ENCODE measurements at places on chromosomes 3 and 15. TPM values are rescaled to one million over a fixed set of nuclear protein-coding genes. Genes with fewer than 3 reads are reported as not detected.

CAPN3 gene
- 0.59 TPM for total RNA-seq

SPRED1 gene
- total RNA-seq: 31.9 TPM

AHSG gene
- not detected for total RNA-seq

PLAAT1 gene
- total RNA-seq: 25.2 TPM

TMCO5A gene
- total RNA-seq: not detected

GPD1L gene
- 5.4 TPM for total RNA-seq

LOXL1 gene
- total RNA-seq: 31.3 TPM

ALAS1 gene
- total RNA-seq: 50.3 TPM

FETUB gene
- total RNA-seq: not detected

CEMIP gene
- total RNA-seq: 0.20 TPM

LRRN1 gene
- total RNA-seq: 20.2 TPM

FOXB1 gene
- 0.76 TPM for total RNA-seq

CAV3 gene
- 21.9 TPM for total RNA-seq

GOLGA6L7 gene
- 0.15 TPM for total RNA-seq

CCNDBP1 gene
- total RNA-seq: 25.6 TPM

SAMMSON gene
- not detected for total RNA-seq

CPB1 gene
- not detected for total RNA-seq

GOLGA6A gene
- total RNA-seq: not detected

ANKRD34C gene
- not detected for total RNA-seq

SLC27A2 gene
- total RNA-seq: not detected

STAB1 gene
- not detected for total RNA-seq

PEX5L gene
- not detected for total RNA-seq

EPHB3 gene
- 16.6 TPM for total RNA-seq

DUOX2 gene
- not detected for total RNA-seq
